HCT116 (cell line): ENCODE measurements at places on chromosomes 1 and 21. TPM values are rescaled to one million over a fixed set of nuclear protein-coding genes. Genes with fewer than 3 reads are reported as not detected.
A peak's percentile ranks its signal among the peaks of the same experiment; 100 is the strongest.

Gene NBPF6
- not detected for total RNA-seq

Gene VWA5B1
- total RNA-seq = not detected

Gene KRTAP13-2
- total RNA-seq = not detected

Gene SMCP
- total RNA-seq = not detected

Gene C1QB
- 0.32 TPM for total RNA-seq

Gene MYCL
- total RNA-seq = 10.0 TPM

DNA sequence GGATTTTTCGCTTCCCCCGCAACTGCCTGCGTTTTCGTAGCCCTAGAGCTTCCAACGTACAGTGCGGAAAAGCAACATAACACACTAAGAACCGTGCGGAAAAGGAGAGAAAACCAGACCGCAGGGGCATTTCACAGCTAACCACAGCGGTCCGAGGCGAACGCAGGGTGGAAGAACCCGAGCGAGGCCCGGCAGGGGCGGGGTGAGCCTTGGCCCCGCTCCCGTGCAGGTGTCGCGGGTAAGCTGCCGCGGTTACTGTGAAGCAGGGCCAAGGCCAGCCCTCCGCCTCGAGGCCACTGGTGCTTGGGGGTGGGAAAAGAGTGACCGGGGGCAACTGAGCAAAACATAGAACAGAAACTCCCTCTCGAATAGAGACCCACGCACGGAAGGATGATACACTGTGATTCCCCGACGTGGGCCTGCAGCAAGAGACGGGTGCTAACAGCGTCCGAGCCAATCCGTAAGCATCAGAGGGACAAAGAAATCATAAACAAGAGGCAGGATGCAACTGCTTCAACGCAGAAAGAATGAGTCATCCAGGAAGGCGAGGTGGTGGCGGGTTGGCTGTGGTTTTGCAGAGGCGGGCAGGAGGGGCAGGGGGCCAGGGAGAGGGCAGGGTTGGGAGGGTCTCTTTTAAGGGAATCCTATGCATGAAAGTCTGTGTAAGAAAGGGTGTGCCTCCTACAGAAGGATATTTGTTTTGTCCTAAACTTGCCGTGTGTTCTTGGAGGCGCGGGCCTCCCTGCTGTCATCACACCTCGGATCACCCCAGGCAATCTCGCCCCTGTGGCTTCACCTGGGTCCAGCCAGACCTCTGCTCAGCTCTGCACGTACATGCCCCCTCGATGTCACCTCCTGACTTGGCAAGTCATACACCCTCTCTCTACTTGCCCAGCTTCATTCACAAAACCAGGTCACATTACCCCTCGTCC, 7.3 kb downstream of the GNG4 start:
- DNase-seq = peak; percentile 58
- no peaks in the 10 kb centered on the region for H3K36me3 ChIP-seq
- peak overlapping the region; percentile 49 for H3K27ac ChIP-seq
- peaks cover 39% of the 10 kb centered on the region for H3K4me1 ChIP-seq
- H3K27me3 ChIP-seq = no peaks in the 10 kb centered on the region

- H3K27ac ChIP-seq = no peak overlapping the region
- no peaks in the 10 kb centered on the region for H3K4me1 ChIP-seq
- H3K36me3 ChIP-seq = no peaks in the 10 kb centered on the region
- DNase-seq = no peak
Observed at GRCh38 chr1:147565189-147565980, 24.1 kb downstream of the BCL9 start.

DNA sequence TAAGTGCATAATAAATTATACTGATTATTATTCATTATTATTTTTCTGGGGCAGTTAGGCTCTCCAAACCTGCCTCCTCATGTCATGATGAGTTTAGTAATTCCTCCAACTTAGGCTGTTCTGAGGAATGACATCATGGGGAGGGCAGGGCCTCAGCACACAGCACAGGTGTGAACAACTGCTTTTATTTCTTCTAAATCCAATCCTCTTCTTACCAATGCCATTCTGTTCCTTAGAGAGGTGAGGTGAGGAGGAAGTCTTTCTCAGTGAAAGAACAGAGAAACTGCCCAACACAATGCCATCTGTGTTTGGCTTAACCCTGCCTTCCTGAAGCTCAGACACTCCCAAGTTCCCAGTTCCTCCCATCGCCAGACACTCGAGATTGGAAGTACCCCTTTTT, 45.4 kb upstream of the WASF2 start:
- DNase-seq = no peak
- H3K27me3 ChIP-seq = no peaks in the 10 kb centered on the region
- H3K4me3 ChIP-seq = no peak overlapping the region
- H3K36me3 ChIP-seq = peaks cover 6% of the 10 kb centered on the region; the same call in 1 of the 2 replicates

- no peak for DNase-seq
- H3K4me1 ChIP-seq = peaks cover 21% of the 10 kb centered on the region
- H3K27ac ChIP-seq = no peak overlapping the region
- no peaks in the 10 kb centered on the region for H3K27me3 ChIP-seq
- no peak overlapping the region for H3K4me3 ChIP-seq
Observed at GRCh38 chr1:193697115-193697762, 510.8 kb upstream of the B3GALT2 start.

- no peaks in the 10 kb centered on the region for H3K27me3 ChIP-seq
- H3K4me1 ChIP-seq = peaks cover 20% of the 10 kb centered on the region
- H3K36me3 ChIP-seq = no peaks in the 10 kb centered on the region
- H3K4me3 ChIP-seq = peak overlapping the region; percentile 34
- H3K27ac ChIP-seq = peak overlapping the region; percentile 88
- DNase-seq = peak; percentile 82
Observed at GRCh38 chr1:144551543-144552424, 40.9 kb upstream of the PPIAL4F start.
